ENCODE measurements at places on chromosomes 1 and 21.

DNA sequence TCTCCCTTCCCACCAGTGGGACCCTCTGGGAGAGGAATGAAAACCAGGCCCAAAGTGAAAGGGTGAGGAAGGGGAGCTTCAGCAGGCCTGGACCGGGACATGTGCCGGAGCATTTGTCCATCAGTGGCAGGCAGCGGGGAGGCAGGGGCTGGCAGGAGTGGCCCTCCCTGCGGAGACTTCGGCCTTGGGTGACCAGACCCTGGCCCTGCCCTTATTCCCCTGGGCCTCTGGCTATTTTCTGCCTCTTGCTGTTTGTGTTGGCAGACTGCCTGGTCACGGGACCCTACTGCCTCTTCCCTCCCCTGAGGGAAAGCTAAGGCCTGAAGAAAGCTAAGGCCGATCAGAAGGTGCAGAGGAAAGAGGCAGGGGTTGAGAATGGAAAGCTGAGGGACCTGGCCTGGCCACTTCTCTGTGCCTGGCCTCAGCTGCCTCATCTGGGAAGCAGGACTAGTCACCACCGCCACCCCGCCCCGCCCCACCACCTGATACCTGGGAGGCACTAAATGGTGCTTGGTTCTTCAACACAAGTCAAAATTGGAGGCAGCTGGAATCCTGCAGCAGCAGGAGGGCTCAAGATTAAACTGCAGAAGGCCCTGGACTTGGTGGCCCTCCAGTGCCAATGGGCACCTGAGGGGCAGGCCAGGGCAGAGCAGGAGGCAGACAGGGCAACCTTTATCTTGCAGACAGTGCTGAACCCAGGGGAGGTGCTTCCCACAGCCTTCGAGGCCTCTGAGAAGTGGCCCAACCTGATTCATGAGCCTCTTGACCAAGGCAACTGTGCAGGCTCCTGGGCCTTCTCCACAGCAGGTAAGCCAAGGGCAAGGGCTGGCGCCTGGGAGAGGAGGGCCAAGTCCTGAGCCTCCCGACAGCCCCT is 7.9 kb downstream of the TINAGL1 start:
- DNase-seq: no peak

- no peak for DNase-seq
Measured at GRCh38 chr1:65958561-65959350, 166.1 kb downstream of the PDE4B start.

DNA sequence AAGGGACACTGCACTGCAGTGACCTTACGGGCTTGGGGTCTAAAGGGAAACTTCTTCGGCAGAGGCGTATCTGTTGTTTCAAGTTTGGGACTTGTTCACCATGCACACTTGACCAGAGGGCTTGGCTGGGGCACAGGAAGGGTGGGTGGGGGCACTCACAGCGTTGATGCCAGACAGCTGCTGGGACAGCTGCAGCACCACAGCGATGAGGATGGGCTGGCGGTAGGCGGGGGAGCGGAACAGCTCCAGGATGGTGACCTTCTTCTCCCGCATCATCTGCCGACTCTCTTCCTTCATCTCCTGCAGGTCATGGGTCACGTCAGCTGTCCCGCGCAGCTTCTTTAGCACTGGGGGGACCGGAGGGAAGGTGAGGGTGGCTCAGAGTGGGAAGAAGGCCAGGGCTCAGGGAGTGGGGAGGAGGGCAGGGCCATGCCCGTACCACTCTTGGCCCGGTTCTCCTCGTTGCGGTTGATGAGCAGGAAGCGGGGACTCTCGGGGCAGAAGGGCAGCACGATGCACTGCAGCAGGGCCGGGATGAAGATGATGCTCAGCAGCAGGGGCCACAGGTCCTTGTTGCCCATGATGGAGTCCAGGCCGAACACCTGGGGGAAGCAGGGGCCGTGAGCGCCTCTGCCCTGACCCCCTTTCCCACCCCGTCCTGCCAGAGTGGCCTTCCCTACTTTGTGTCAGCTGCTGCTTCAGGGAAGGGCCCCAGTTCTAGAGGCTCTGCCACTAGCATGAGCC is 29.1 kb downstream of the SLC2A1 start:
- DNase-seq: no peak

DNA sequence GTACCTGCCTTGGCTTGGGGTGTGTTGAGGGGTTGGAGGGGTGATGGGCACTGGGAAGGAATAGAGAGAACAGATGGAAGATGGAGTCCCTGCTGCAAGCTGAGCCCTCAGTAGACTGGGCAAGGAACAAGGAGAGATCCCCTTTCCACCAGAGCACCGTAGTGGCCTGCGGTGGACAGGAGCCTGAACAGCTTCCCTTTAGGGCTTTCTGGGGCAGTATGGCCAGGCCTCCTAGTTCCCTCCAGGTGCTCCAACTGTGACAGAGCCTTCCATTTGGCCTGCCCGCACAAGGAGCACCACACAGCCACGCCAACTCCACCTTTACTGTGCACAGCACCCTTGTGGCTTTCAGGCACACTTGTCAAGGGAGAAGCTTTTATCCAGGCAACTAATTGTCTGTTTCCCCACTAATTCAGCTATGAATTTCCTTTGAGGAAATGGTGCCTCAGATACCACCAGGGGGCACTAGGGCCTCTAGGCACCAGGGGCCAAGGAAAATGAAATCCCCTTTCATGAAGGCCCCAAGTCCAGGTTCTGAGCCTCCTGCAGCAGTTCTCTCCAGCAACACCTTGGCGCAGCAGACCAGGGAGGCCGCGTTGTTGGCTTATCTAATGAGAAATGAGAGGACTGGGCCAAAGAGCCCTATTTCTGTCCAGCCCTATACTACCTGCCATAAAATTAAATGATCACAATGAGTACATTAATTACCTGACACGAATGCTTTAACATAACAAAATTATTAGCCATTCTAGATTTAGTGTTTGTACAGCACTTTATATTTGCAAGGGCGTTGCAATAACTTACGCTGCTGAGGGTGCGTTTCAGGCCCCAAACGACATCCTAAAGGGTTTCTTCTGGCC is 23.1 kb upstream of the ERI3 start:
- DNase-seq: no peak

DNA sequence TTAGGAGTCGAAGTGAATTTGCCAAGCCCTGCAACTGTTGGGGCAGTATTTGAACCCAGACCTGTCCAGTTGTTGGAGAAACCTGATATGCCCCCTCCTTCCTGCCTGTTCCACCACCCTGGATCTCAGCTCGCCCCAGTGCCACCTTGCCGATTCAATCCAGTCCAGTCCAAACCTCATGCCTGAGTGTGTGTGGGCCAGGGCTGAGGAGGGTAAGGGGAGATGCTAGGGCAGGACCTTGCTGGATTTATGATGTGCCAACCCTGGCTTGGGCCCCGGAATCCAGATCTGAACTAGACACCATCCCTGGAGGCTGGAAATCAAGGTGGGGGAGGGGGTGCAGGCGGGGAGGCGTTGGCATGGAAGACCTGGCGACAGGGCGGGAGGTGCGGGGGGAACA is 98.9 kb upstream of the WNT4 start:
- no peak for DNase-seq

DNA sequence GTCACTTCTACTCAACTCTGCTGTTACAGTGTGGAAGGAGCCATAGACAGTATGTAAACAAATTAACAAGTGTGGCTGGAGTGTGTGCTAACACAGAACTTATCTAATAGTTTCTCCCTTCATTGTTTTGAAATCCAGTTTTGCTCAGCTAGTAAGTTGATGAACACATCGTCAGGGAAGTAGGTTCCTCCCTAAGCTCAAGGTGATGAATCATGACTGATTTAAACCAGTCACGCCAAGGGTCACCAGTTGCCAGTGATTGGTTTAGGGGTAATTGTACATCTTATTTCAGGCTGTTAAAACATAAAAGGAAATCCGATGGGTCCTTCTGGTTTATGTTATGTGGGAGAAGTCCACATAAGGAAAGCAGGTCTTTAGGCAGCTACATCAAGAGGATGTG is 97.0 kb upstream of the CHODL start:
- no peak for DNase-seq

DNA sequence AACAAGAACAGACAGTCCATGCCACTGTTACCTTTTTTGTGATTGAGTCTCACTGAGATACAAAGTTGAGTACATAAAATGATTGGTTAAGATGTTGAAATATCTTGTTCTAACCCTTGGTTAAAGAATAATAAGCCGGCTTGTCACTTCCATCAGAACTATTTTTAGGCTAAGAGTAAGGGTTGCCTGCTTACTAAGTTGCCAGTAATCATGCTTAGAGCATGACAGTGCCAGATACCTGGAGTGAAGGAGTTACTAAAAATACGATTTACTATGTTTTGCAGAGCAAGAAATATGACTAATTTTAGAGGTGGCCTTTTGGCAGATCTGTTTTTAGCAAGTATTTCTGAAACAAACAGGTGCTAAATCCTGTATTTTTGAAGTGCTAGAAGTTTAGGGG is 6.0 kb downstream of the HUNK start:
- no peak for DNase-seq

GRCh38 chr1:67738401-67738800 is 53.4 kb downstream of the GADD45A start:
- no peak for DNase-seq

- DNase-seq: no peak
Measured at GRCh38 chr1:234968451-234968850, 160.2 kb downstream of the TOMM20 start.

- no peak for DNase-seq
Measured at GRCh38 chr1:91541918-91542533, 41.4 kb downstream of the CDC7 start.

DNA sequence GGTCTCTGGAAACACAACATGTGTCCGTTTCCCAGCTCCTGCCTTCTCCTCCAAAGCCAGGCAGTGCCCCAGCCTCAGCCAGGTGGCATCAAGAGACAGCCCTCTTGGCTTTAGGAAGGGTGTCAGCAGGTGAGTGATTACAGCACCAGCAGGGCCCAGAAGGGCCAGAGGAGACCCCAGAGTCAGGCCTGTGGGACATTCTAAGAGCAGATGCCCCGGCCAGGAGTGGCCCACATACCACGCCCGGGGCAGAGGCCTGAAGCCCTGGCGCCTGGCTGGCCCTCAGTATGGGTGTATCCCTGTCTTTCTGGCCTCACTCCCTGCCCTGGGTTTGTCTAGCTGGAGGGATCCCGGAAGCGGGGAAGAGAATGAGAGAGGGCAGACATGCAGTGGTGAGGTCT is 109.2 kb downstream of the CASZ1 start:
- no peak for DNase-seq

GRCh38 chr1:111221276-111221632 is 6.3 kb upstream of the CHI3L2 start:
- DNase-seq: no peak

DNA sequence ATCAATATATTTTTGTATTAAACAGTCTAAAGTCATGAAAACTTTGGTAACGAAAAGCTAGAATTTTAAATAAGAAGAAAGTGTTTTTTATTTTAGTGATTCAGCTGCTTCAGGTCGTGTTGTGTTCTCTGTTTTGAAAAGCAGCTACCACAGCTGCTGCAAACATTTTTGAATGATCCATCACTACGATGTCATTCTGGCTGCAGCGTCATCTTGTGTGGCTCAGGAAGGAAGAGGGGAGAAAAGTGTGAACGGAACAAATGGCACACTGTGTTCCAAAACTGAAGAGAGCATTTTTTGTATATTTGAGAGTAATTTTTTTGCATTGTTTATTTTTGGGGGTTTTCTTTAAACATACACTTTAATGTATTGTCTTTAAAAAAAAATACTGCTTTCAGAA is 323.0 kb upstream of the ADGRL2 start:
- no peak for DNase-seq

- DNase-seq: no peak
Measured at GRCh38 chr1:216045400-216045799, 377.8 kb downstream of the USH2A start.

GRCh38 chr1:79982211-79982610 is 975.7 kb upstream of the ADGRL4 start:
- no peak for DNase-seq

GRCh38 chr1:7931446-7931812 is 9.2 kb downstream of the TNFRSF9 start:
- no peak for DNase-seq

- no peak for DNase-seq
Measured at GRCh38 chr1:46171871-46172270, 3.0 kb upstream of the TSPAN1 start.

GRCh38 chr1:34929853-34930701 is 627 bp upstream of the DLGAP3 start:
- no peak for DNase-seq

DNA sequence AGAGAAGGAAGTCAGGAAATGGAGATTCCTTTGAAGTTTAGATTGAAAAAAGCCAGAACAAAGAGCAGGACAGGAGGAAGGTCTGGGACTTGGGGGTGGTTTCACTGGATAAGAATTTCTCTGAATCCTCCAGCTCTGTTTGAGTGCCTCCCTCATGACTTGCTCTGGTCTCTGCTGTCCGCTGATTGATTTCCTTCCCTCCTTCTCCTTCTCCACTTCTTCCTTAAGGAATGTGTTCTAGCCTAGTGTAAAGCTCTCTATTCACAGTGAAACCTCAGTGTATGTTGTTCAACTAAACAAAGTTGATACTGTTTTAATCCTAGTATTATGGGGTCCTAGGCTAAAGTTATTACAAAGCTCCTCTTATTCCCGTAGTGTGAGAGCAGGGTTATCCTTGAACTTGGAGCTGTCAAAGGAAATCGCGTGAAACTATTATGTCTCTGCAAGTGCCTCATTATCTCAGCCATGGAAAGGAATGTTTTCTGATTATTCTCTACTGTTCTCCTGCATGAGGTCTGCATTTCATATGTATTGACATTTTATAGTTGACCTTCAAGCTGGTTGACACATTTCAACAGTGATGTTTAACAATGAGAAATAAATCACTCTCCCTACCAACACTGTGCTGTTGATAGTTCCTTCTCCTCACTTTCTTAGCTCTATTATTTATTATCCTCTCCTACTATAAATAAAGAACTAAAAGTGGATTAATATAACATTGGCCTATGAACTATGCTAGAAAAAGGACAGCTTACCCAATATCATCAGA is 82.7 kb upstream of the KCTD3 start:
- DNase-seq: no peak

DNA sequence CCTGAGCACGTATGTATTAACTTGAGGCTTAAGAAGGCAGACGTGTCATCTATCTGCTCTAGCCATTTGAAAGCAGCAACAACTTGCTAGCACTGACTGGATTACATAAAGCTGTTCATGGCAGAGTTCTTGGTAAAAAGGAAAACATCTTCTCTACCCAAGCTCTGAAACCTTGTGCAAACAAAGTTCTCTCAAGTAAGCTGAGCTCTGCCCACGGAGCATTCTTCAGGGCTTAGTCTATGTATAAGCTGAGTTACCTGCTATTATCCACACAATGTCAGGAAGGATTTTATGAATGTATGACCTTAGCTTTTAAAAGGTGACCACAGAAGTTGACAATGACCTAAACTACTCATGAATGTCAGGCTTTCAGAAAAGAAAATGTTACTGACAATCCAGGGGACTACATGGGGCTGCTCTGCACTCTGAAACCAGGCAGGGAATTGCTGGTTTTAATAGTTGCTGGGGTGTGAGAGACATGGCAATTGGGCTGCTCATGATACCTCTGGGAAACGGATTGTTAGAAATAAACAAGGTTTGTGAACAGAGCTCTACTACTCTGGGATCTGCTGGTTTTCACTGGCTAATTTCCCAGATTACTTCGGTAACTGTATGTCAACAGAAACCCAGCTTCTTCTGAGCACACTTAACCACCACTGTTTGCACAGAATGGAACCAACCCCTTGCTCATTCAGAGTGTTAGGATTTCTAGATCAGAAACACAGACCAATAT is 29.6 kb upstream of the CCN1 start:
- no peak for DNase-seq

- DNase-seq: no peak
Measured at GRCh38 chr1:28803662-28804061, 8.3 kb upstream of the OPRD1 start.

- no peak for DNase-seq
Measured at GRCh38 chr1:37730376-37730775, 34.5 kb downstream of the EPHA10 start.

GRCh38 chr1:54347955-54348699 is 58.1 kb downstream of the SSBP3 start:
- DNase-seq: no peak
